ENCODE measurements at places on chromosomes 13 and 19.

DNA sequence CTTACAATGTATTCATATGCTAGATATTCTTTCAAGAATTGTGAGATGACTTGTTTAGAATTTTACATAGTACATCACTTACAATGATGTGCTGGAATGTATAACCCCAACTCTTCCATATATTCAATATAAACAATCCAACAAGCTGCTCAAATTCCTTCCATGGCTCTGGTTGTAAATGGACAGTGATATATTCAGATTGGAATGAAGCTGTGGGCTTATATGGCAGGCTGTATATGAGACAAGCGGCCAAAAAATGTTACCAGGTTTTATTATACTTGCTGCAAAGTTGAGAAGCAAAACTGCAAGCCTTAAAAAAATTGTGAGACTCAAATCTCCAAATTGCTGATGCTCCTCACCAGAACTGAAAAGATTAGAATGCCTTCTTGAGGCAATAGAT is 83.6 kb upstream of the KLF12 start:
- DNase-seq: no peak

- peak; percentile 43 for DNase-seq
Observed at GRCh38 chr19:19185853-19186740, 5.9 kb downstream of the BORCS8 start.

GRCh38 chr13:46121597-46122163 is 16.8 kb upstream of the CPB2 start:
- DNase-seq: no peak

DNA sequence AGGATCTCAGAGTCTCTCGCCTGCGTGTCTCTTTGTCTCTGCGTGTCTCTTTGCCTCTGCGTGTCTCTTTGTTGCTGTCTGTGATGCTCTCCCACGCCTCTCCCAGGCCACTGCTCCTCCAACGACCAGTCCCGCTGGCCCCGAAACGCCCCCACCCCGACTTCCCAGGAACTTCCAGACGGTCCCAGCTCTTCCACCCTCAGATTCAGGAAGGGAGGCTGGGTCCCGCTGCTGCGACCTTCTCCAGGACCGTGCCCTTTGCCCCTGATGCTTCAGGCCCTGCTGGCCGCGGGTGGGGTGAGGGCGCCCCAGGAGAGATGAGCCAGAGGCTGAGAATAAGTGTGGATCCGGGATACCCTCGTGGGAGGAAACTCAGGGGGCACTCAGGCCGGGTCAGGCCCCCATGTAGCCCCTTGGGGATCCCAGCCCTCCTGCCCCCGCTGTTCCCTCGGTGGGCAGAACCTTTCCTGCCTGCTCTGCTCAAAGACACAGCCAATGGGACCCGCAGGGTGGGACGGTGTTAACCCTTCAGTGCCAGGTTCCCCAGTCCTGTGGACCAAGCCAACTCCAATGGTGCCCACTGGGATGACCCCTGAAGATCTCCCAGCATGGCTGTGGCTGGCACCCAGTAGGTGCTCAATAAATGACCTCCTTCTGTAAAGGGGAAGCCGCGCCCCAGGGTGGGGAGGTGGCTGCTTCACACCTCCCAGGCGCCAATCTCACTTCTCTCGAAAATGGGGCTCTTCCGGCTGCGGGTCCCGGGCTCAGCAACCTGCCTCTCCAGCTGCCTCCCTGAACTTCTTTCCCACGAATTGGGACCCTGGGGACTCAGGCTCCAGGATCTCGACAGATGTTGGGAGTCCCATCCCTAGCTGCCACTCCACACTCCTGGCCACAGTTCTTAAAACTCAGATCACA is 1.5 kb upstream of the S1PR5 start:
- no peak for DNase-seq

- no peak for DNase-seq
Observed at GRCh38 chr13:67063036-67063435, 167.1 kb downstream of the PCDH9 start.

DNA sequence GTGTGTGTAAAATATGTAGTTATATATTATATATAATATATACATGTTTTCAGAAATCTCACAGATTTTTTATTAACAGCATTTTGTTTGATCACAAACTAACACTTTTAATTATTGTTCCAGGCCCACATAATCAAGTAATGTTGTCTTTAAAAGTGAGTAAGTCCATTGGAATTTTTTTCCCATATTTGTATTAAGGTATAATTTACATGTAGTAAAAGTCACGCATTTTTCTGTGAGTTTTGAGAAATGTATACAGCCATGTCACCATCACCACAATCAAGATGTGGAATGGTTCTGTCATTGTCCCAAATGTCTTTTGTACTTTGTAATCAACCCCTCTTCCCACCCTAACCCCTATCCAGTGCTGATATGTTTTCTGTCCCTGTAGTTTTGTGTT is 120.0 kb upstream of the RFC3 start:
- DNase-seq: no peak

DNA sequence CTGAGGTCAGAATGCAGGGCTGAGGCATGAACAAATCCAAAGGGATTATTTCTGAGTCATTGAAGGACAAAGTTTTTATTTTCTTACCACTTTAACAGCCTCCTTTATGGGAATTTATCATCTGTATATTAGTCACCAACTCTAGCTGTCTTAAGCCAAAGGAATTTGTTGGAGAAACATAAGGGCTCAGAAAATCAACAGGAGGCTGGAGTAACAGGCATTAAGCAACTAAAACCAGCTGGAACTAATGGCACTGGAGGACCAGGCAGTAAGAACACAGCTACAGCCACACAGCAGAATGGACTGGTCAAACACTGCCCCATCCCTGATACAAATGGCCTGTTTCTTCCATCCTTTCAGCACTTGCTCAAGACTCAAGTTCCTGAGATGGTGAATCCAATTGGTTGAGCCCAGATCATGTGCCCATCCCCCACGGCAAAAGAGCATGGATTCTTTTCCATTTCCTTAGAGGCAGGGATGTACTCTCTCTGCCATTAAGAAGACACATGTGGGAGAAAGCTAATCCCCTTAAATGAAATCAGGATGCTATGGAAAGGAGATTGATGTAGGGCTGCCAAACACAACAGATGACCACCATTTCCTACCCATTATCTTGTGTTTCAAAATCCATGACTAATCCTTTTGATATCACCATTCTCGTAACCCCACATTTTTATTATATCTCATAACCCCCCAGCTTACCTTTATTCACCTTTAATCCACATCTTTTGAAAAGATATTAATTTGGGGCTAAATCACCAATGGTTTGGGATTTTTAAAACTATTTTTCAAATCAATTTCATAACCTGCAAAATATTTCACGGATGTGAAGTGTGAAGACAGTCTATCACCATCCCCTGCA is 157.0 kb upstream of the FNDC3A start:
- peak; percentile 99 for DNase-seq

DNA sequence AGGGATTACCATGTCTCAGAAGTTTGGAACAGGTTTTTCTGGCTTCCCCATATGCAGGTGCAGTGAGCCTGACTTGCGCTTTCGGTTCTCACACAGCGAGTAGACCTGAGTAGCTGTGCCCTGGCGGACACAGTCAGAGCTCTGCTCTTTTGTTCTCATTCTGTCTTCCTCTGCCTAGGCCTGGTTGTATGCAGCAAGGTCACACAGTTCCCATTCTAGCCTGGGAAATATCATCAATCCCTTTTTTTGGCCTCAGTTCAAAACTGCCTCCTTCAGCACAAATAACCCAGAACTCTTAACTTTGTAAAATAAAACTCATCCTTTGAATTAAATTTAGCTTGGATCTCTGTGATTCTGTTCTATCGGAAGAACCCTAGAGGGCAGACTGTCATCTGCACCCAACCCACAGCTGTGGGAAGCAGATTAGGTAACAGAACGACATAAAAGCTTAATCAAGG is 10.2 kb downstream of the OXGR1 start:
- DNase-seq: peak; percentile 12

DNA sequence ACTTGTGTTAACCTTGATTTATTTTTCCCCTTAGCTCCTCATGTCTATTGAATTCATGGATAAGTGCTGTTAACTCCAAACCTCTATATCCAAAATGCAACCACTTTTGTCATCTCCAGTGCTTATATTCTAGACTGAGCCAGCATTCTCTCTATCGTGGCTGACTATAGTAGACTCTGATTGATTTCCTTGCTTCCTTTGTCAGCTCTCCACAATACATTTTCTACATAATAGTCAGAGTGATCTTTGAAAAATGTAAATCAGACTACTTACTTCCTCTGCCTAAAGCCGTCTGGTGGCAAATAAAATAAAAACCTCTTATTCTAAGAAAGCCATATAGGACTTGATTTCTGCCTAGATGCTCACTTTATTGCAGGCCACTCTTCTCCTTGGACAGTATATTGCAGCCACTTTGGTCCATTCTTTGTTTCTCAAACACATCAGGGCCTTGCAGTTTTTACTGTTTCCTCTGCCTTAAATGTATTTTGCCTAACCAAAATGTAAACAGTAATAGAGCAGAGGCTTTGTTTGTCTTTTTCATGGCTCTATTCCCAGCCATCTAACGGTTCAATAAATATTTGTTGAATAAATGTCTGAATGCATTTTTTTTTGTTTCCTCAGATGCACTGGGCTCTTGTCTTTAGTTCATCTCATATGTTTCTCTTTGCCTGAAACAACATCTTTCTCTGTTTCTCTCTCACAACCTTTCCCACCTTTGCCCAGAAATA is 243.6 kb upstream of the CSNK1A1L start:
- DNase-seq: no peak

GRCh38 chr13:99160415-99160814 is 40.2 kb upstream of the UBAC2 start:
- no peak for DNase-seq

- no peak for DNase-seq
Observed at GRCh38 chr19:50820549-50821247, 2.9 kb downstream of the KLK1 start.

GRCh38 chr19:3670796-3671679 is 29.2 kb downstream of the PIP5K1C start:
- DNase-seq: peak; percentile 80

GRCh38 chr13:76836311-76836710 is 49.9 kb downstream of the KCTD12 start:
- DNase-seq: peak; percentile 71

DNA sequence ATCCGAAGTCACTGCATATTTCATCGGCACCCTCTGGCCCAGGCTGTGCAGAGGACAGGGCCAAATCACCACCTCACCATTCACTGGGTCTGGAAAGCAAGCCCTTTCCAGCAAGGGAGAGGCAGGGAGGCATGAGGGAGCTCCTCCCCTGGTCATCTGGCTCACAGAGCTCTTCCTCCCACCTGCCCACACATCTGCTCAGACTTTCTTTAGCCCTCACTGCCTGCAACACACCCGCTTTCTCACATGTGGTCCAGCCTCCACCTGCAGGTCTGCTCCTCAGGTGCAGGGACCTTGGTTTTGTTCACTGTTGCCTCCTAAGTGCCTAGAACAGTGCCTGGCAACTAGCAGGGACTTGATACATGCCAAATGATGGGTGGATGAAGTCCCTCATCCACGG is 21.0 kb upstream of the SLC35E1 start:
- DNase-seq: no peak

DNA sequence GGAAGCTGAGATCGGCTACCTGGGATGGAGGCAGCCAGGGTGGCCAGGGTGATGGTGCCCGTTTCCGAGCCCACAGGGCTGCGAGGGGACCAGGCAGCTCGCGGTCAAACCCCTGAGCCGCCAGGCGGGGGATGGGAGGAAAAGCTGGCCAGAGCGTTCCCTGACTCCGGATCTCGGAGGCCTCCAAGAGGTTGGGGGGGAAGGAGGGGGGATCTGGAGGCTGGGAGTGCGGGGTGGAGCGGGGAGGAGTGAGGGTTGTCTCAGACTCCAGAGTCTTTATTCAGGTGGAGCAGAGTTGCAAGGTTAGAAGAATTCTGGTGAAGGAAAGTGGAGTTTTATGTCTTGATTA is 1.1 kb downstream of the CACNG7 start:
- DNase-seq: no peak

- peak; percentile 93 for DNase-seq
Observed at GRCh38 chr13:85497652-85498051, 301.6 kb downstream of the SLITRK6 start.

DNA sequence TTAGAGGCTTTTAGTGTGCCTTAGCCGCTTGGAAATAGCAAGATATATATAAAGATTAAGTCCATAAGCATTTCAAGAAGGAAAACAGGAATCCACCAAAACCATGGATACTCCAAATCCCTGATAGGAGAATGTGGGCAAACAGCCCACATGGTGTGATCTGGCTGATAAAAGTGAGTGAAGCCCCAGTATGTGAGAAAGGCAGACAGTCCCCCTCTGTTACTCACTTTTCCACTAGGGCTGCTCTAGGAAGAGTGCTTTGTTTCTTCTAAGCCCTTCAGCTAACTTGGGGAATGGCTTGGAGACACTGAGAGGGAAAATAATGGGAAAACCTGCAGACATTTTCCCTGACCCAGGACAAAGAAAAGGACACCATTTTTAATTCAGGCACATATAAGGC is 802.3 kb upstream of the PRR20A start:
- no peak for DNase-seq

DNA sequence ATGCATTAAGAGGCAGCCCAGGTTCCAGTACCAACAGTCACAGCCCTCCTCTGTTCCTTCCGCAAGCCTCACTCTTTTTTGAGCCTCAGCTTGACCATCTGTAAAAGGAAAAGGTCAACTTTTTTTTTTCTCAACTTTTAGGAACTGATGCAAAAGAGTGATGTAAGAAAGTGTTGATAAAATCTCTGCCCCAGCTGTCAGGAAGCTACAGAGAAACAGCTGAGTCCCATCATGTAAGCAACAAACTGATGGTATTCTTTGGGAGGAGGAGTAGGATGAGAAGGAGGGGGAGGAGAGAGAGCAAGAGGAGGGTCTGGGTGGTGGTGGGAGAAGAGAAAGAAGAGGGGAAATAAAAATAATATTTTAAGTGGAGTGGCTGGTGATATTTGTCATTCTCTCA is 233.9 kb upstream of the TSHZ3 start:
- no peak for DNase-seq

DNA sequence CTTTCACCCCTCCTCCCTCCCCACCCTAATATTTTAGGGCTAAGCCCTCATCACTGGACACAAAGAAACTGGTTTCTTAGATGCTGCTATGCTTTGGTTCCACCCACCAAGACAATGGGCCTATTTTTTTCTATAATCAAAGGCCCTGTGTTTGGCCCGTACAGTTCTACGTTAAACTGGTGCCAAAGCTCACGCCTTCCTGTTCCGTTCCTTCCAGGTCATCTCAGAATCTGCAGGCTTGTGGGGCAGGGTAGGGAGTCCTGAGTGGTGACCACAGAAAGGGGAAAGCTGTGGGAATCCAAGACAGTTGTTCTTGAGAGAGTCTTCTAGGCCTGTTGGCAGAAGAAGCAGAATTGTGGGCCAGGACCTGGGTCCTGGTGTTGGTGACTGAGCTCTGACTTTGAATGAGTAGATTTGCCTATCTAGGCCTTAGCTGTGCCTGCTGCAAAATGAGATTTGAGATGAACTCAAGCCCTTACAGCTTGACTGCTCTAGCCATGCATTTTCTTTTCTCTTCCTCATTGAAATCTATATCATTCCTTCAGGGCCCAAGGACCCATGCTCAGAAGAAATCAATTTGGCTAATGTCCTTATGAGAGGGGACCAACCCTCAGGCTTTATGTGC is 19.1 kb upstream of the CXCL17 start:
- DNase-seq: no peak
